Pancreas (tissue), 10 donors: ENCODE measurements at places on chromosomes 2 and 18. TPM values are rescaled to one million over a fixed set of nuclear protein-coding genes. Genes with fewer than 3 reads are reported as not detected.

The NYAP2 gene
- 0.12 TPM for total RNA-seq

The SPP2 gene
- total RNA-seq, result not detected

The TDRD15 gene
- not detected for total RNA-seq

The FLACC1 gene
- total RNA-seq, result 0.38 TPM

The SATB2 gene
- 4.0 TPM for total RNA-seq

The CNGA3 gene
- 0.59 TPM for total RNA-seq

The INPP5D gene
- total RNA-seq, result 8.3 TPM

The CASP10 gene
- 3.0 TPM for total RNA-seq

The ATF2 gene
- 36.1 TPM for total RNA-seq

The BCL2L11 gene
- 10.2 TPM for total RNA-seq
